ENCODE measurements at places on chromosomes 3 and 15.

GRCh38 chr3:46383951-46384330, 13.2 kb downstream of the CCR5 start:
- DNase-seq, result no peak

DNA sequence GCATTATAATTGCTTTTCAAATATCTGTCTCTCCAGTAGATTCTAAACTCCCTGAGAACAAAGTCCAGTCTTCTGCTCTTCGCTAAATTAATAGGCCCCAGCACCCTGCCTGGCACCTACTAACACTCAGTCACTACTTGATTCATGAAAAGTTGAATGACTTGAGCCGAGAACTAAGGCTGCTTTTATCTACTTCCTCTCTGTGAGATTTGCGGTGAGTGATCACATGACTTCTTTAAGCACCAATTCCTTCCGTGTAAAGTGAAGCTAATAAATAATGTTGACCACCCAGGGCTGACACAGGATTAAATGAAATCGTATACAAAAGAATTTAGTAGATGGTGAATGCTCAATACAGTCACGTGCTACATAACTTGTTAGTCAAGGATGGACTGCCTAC, 44.6 kb upstream of the PGPEP1L start:
- no peak for DNase-seq

GRCh38 chr3:51024765-51025632, 350.3 kb downstream of the DOCK3 start:
- no peak for DNase-seq

- DNase-seq, result no peak
Measured at GRCh38 chr3:112092496-112093179, 6.4 kb downstream of the C3orf52 start.

DNA sequence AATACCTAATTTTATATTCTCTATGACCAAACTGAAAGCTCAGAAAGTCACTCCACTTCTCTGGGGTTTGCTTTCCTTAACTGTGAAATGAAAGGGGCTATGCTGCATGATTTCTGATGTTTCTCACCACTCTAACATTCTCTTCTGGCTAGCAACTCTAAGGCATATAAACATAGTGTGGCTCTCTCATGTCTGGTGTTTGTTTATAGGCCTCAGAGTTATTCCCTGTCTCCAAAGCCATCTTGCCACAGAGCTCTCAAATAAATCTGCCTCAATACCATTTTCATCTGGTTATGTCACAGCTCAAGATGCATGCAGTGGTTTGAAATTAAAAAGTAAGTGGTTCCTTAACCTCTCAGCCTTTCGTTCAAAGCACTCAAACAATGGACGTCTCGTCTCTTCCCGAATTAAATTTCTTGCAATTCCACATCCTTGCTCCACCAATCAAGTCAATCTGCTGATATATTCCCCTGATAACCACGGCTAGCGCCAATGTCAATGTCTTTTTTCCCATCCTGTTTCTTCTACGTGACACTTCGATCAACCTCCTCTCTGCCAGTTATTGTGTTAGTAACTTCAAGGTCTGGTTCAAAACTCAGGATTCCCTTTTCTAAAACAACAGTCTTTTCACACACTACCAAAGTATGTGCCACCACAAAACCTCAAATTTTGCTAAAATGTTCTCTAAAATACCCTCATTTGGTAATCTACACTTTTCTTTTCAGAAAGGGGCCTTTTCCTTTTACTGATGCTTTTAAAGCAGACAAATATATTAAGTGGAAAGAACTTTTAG, 16.0 kb downstream of the TOMM70 start:
- DNase-seq, result no peak

DNA sequence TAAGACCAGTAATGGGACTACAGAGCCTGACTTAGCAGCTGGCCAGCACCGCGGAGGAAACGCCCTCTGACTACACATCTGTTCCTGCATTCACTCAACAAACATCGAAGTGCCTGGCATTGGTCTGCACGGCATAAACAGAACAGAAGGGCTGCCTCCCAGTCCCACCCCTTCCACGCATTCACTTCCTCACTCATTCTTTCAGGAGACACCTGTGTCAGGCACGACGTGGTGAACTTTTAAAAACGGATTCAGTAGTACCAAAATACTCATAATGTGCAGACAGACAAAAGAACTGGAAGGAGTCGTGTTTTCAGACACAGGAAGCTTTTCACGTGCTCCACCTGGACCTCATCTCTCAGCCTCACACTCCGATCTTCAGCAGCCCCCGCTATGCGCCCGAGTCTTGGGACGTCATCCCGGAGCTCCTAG, 123.3 kb downstream of the XXYLT1 start:
- no peak for DNase-seq

DNA sequence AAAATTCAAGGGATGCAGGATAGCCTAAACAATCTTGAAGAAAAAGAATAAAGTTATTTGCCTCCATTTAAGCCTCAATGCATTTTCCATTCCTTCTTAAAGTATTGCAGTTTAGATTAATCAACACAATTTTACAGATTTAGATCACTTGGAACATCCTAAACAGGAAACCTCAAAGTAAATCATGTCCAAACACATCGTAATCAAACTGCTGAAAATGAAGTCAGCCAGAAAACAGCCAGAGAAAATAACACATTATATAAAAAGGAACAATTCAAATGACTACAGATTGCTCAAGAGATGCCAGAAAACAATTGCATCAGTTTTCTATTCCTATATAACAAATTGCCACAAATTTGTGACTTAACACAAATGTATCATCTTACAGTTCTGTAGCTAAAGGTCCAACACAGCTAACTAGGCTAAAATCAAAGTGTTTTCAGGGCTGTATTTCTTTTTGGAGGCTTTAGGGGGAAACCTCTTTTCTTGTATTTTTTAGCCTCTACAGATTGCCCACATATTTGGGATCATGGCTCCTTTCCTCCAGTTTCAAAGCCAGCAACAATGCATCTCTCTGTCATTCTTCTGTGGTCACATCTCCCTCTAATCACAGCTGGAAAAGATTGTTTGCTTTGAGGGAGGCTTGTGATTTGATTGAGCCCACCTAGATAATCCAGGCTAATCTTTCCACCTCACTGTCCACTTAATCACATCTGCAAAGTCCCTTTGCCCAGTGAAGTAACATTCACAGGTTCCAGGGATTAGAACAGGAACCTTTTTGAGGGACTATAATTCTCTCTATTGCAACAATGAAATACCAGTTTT, 543.3 kb upstream of the UBE2E2 start:
- no peak for DNase-seq

- DNase-seq, result no peak
Measured at GRCh38 chr15:62515696-62516395, 350.8 kb upstream of the C2CD4B start.

- no peak for DNase-seq
Measured at GRCh38 chr3:179373938-179374337, 26.4 kb downstream of the MFN1 start.

DNA sequence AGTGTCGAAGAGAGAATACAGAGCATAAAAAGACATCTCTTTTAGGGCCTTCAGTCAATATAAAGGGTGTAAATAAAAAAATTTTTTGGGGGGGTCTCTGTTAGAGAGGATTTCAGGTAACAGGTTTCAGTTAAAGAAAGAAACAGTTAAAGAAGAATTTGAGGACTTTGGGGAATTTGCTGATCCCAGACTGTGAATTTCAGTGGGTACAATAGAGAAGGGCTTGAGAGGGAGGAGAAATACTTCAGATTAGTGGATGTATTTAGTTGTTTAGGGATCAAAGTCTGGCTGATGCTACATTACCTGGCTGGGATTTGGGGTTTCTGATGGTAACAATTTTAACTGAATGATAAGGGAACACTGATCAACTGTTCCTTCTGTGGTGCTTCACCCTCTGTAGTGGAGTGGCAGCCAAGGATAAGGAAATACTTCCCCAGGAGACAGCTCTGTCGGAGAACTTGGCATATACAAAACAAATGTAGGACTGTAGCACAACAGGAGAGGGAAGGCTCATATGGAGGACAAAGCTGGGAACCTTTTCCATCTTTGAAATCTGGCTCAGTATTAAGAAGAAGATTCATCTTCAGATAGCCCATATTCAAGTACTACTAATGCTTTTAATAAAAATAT, 79.2 kb downstream of the MEF2A start:
- DNase-seq, result no peak

- no peak for DNase-seq
Measured at GRCh38 chr3:190209533-190209932, 88.8 kb upstream of the P3H2 start.

DNA sequence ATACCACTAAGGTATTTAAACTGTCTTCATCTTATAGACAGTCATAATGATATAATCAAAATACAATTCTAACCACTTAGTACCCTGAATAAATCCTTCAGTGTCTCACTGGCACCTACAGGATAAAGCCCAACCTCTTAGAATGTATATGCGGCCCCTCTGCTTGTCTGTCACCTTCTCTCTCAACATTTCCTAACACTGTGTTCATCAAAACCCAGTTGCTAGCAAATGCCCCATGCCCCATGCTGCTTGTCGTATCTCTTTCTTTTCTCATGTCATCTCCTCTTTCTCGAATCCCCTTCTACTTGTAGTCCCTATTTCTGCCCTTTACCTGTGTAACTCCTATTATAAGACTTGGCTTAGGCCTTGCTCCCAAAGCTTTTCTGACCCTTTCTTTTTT, 24.6 kb upstream of the PLSCR4 start:
- no peak for DNase-seq

DNA sequence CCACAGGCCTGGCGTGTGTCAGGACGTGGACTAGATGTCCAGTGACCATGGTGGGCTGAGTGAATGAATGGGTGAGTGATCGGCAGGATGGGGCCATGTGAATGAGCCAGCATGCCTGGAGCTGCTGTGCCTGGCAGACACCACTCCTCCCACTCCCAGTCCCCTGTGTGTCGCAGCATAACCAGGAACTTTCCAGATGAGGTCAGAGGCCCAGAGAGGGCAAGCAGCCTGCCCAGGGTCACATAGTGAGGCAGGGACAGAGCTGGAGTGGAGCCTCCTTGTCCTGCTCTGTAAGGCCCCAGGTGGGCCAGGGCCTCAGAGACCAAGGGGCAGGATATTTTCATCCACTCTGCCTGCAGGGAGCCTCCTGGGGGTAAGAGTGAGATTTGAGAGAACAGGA, 6.4 kb downstream of the IQSEC1 start:
- no peak for DNase-seq

DNA sequence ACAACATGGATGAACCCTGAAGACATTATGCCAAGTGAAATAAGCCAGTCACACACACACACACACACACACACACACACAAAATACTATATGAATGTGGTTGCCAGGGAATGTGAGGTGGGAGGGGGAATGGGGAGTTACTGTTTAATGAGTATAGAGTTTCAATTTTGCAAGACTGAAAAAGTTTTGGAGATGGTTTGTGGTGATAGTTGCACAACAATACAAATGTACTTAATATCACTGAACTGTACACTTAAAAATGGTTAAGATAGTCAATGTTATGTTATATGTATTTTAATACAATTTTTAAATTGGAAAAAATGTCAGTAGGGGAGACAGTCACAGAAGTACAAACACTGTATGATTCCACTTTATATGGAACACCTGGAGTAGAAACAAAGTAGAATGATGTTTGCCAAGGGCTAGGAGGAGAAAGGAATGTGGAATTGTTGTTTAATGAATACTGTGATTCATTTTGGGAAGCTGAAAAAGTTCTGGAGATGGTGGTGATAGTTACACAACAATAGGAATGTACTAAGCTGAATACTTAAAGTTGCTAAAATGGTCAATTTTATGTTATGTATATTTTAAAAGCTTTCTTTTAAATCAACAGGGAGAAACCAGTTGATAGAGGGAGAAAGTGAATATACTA, 76.6 kb downstream of the RPL39L start:
- DNase-seq, result no peak

DNA sequence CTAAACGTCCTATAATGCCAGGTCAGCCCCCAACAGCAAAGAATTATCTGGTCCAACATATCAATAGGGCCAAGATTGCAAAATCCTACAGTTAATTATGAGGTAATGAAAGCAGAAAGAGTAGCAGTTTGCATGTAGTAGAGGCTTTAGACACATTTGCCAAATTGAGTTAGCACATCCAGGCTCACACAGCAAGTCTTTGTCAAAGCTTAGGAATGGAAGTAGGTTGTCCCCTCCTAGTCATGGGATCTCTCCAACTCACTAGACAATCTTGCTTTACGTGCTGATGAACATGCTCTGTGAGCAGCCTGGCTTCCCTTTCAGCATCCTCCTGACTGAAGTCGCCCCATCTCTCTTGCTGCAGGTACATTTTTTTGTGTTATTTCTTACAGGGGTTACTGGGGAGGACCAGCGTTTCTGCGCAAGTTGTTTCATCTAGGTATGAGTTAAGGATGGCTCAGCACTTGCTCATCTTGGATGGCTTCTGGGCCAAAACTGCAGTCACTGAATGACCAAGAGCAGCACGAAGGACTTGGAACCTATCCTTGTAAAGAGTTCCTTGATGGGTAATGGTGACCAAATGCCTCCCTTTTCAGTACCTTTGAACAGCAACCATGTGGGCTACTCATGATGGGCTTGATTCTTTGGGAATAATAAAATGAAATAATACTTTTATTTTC, 55.9 kb downstream of the SQOR start:
- no peak for DNase-seq

GRCh38 chr15:29805043-29805707, 17.1 kb downstream of the TJP1 start:
- no peak for DNase-seq

GRCh38 chr3:30996467-30996866, 102.0 kb upstream of the GADL1 start:
- DNase-seq, result no peak

DNA sequence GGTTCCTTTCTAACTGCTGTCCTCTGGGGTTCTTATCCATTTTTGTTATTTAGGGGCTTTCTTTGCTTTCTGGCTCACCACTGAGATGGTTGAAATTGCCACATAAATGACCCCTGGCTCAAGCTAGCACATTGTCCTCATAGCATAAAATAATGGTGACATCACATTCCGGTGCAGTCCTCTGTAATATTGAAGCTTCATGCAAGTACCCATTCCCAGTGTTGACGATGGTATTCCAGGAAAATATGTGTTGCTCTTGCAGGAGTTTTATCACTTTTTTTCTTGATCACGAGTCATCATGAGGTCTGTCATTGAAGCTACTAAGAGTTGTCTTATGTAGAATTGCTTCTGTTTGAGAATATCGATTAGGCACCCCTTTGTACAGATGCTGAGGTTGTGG, 56.1 kb downstream of the CRTC3 start:
- DNase-seq, result no peak

DNA sequence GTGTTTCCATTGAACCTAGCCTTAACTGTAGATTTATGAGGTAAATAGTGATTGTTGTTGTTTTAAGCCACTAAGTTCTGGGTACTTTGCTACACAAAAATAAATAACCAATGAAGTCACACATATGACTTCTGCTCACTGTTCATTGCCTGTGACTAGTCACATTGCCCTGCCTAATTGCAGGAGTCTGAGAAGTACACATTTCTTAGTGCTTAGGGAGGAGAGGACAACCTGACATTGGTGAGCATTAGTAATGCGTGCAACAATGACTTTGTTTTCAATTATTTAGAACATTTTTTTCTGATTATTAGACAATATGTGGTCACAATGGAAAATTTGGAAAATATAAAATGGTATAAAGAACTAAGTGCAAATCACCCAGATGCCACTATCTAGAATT, 133.2 kb upstream of the DAZL start:
- no peak for DNase-seq

GRCh38 chr15:77992356-77993222, 84.9 kb downstream of the TBC1D2B start:
- DNase-seq, result no peak

All from NCI-H1694 (cell line).